A172 (cell line): ENCODE measurements at places on chromosomes 16 and 17. TPM values are rescaled to one million over a fixed set of nuclear protein-coding genes. Genes with fewer than 3 reads are reported as not detected.

DNA sequence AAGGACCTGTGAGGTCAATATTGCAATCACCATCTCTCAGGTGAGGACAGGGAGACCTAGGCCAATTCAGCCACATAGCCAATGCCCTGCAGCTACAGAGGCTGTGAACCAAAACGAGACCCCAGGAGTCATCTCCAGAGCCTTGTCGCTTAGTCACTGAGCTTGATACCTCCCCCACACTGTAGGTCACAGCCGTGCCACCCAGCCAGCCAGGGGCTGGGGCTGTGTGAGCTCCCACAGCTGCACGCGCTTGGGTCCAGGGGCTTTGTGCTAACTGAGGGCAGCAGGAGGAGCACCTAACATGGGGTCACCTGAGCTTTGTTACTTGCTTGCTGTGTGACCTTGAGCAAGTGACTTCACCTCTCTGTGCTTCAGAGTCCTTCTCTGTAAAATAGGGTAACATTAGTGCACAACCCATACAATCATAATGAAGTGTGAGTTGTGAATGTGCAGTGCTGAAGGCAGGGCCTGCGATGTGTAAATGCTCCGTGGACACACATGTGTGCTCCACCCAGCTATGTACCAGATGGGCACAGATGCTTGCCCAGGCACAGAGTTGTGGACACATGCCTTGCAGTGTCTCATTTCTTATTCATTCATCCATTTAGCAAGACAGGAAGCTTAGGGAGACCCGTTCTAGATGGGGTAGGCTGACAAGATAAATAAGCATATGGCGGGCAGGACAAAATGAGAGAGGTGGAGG, 25.9 kb downstream of the SBK1 start:
- no peak for DNase-seq

DNA sequence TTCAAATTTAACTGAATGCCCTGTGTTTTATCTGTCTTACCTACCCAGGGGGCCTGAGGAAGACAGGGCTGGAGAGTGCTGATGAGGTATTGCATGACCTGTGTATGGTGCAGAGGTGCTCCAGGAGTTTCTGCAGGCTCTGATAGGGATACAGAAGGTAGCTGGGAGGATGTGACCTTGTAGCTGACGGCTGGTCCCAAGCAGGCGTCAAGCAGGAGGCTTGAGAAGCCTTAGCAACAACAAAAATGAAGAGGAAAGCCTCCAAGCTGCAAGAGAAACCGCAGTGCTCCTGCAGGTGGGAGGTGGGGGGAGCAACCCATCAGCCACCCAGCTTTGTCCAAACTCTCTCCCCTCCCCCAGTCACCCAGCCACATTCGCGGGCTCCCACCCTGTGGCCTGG, 40.4 kb downstream of the LAT start:
- no peak for DNase-seq

DNA sequence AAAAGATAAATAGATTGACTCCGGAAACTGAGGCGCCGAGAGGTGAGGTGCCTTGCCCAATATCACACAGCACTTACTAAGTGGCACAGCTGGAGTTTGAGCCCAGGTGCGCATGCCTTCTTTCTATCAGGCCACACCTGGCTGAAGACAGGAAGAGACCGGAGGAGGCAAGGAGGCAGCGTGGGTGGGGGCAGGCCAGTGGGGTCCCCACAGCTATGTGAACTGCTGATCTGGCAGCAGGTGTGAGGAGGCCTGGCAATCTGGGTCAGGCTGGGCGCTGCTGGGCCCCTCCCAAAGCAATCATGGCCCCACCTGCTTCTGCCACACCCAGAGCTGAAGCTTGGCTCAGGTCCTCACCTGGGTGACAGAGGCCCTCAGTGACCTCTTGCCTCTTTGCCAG, 1.9 kb upstream of the GDPD3 start:
- DNase-seq = no peak

DNA sequence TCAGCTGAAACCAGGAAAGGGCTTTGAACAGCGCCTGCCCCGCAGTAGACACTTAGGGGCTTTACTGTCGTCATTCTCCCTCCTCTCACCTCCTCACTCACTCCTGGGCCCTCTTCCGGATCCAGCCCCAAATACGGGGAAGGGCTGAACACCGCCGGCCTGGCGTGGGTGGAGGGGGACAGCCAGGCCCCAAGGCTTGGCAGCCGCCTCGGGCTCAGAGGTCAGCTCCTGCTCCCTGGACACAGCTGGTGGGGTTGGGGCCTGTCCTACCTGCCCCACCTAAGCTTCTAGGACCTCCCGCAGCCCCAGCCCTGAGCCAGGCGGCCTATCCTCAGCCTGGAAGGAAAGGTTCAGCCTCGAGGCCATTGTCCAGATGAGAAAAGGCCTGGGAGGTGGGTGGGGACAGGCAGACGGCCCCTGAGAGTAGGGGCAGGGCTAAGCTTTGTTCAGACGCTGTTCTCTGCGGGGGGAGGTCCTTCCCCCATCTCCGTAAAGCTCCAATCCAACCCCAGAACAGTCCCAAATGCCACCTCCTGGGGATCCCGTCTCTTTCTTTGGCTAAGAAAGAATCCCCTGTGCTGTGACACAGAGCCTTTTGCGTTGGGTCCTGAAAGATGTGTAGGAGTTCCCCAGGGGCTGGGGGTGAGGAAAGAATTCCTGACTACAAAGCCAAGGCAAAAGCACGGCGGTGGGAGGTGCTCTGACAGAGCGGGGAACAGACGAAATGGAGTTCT, 881 bp upstream of the LLGL1 start:
- DNase-seq = no peak

IL17C gene
- not detected in 2 replicates for total RNA-seq
